ENCODE measurements at places on chromosomes 12 and 14.
A peak's percentile ranks its signal among the peaks of the same experiment; 100 is the strongest.

GRCh38 chr12:58291106-58291505 lies 349.7 kb downstream of the ATP23 start:
- DNase-seq: no peak

- DNase-seq: no peak
These were observed 388.9 kb downstream of the SOX5 start for GRCh38 chr12:23560611-23561010.

DNA sequence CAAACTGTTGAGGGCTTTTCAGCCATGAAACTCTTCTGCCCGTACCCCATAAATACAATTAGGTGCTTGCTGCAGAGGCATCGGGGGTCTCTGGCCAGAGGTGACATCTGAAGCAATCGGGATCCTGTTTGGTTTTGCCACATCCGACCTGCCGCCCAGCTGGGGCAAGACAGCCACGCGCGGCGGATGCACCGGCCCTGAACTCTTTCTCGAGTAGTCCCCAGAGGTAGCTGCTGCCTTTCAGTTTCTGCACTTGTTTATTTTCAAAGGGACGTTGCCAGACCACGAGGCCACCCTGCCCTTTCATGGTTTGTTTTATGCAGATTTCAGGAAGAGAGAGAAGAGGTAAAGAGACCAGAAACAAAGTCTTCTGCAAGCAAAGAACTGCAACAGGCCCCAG lies 10.6 kb upstream of the MLXIP start:
- peak; percentile 81 for DNase-seq

- peak; percentile 61 for DNase-seq
These were observed 338.3 kb downstream of the EMP1 start for GRCh38 chr12:13534645-13535398.

GRCh38 chr12:29882846-29883245 lies 99.1 kb upstream of the TMTC1 start:
- no peak for DNase-seq

DNA sequence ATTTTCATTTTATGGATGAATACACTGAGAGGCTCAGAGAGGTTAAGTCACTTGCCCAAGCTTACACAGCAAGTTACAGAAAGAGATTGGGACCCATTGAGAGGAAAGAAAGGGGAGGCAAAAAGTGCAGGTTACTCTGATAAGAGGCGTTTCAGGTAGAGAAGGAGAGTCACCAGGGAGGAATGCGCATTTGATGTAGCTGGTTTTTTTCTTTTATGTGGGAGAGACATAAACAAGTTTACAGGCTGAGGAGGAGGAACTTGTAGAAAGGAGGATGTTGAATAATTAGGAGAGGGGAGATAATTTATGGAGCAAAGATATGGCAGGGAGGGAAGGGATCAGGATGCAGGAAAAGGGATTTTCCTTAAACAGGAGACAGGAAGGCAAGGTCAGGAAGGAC lies 297.0 kb downstream of the PCNX1 start:
- no peak for DNase-seq

DNA sequence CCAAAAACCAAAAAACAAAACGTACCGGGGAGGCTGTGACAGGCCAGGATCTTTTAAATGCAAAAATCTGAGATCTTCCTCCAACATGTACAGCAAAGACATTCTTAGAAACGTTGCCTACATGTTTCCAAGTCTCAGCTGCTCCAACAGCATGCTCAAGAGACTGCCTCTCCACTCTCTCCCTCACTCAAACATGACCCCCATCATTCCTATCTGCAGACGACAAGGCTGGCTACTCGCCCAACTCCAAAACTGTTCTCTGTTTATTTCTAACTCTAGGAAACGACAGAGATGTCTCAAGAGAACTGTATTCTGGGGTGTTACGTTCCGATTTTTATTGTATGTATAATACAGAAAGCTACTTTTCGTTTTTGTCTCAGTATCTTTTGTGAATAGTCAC lies 57.5 kb upstream of the TMCC3 start:
- DNase-seq: no peak

- DNase-seq: no peak
These were observed 13.5 kb downstream of the ATP2B1 start for GRCh38 chr12:89695100-89695499.

DNA sequence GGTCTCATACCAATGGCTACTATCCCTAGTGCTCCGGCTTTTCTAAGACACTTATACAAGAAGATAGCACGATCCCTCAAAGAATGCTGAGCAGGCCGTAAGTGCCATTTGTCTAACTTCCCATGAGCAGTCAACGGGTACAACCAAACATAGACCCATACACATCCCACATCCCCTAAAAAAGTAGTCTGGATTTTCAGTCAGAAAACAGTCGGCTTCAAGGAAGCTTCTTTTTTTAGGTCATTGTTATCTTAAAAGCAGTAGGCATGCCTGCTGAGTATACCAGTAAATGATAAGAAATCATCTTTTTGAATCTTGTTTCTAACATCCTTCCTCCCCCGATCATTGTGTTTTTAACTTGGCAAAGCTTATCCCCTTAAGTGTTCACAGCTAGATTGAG lies 19.8 kb downstream of the OSBPL8 start:
- DNase-seq: no peak

DNA sequence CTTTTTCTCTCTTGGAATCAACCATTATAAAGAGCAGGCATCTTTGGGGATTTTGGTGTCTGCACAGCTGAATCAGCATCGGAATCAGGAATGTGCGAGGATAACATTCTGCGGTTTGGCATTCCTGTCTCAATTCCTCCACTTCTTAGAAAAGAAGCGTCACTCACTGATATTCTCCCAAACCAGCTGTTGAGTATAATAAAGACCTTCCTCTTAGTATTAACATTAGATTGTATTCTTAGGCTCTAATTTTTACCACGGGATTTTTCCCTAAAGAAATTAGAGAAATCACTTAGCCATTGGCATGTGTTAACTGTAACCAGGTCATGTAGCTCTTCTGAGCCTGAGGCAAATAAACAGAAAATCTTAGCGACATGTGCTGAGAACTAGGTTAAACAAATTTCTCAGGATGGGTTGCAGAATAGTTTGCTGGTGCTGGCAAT lies 128.7 kb downstream of the TMX1 start:
- no peak for DNase-seq

- no peak for DNase-seq
These were observed 1.7 kb downstream of the ANKRD52 start for GRCh38 chr12:56256326-56256960.

DNA sequence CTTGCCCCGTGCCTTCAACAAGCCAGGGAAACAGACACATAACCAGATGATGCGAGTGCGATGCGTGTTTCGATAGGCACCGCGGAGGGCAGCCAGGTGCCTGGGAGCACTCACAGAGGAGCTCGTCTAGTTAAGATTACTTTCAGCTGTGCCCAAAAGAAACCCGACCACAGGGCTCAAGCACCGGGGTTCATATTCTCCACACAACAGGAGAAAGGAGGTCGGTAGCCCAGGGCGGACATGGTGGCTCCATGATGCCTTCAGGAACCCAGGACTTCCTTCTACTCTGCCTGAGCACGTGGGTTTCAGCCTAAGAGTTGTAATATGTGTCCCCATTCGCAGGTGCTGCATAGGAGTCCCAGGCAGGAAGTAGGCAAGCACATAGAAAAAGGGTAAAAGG lies 53.7 kb upstream of the DDX11 start:
- no peak for DNase-seq

DNA sequence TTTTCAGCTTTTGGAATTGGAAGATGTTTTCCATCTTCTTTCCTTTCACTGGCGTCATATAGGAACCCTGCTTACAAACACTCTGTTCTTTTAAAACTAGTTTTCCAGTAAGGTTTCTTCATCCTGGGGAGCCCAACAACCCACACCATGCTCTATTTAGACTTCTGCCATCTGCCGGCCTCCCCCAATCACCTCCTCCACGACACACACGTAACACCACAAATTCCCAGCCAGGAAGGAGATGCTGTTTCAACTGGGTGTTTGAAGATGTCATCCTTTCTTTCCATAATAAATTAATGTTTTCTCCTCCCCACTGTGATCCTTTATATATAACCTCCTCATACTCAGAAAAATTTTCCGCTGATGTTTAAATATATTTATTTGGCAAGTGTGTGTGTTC lies 231.4 kb upstream of the DDHD1 start:
- no peak for DNase-seq

DNA sequence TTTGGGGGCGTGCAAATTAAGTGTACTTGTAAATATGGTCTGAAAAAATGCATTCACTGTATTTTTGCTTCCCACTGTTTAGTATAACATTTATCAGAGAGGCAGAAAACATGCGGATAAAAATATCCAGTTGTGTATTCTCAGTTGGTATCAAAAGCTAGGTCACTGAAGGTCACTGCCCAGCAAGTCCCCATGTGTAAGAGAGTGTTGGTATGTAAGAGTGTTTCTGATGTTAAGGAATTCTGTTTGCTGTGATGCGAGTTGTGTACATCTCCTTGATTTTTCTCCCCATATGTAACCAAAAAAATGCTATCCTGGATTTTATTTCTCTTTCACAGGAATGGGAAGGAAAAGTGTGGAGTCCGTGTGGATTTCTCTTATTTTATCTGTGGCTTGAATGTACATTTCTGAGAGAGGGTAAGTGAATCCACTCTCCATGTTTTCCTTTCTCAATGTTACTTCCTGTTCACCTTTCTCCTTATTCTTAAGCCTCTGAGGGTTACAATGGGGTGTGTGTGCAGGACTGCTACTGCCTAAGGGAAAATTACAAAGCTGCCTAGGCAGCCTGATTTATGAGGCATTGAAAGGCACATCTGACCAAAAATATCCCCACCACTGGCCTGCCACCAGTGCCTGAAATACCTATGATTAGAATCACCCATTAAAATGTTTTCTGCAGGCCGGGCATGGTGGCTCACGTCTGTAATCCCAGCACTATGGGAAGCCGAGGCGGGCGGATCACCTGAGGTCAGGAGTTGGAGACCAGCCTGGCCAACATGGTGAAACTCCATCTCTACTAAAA lies 97.9 kb upstream of the USP44 start:
- no peak for DNase-seq

DNA sequence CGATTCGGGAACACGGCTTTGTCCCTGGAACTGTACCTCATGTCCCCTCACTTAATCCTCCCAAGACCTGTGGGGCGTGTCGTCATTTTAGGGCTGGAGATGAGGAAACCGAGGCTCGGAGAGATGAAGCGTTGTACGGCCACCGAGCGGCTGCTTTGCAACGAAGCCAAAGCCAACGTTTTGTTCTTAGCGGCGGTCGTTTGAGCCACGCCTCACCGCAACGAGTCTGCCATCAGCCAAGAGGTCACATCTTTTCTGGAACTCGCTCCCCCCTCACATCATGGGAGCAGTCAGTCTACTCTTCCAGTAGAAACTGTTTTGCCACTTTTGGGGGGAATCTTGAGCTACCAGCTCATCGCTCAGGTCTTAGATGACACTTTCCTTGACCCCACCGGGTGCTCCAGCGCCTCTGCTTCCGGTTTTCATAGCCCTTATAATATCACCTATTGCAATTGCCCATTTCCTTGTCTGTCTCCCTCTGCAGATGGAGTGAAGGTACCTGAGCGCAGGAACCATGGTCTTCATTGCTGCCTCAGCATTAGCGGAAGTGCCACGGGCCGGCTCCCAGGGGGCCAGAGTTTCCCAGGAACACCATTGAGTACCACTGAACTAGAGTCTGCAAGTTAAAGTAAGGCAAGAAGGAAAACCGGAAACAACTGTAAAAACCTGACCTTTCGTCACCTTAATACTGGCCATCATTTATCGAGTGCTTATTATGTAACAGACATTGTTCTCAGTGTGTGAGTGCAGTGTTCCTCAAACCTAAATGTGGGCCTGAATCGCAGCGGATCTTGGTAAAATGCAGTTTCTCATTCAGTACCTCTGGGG lies 19.6 kb downstream of the NINJ2 start:
- DNase-seq: no peak

- DNase-seq: no peak
These were observed 54.9 kb downstream of the ATF7 start for GRCh38 chr12:53571295-53571694.
